ENCODE measurements at places on chromosomes 3 and 15.

GRCh38 chr15:49435174-49435573 is 12.1 kb downstream of the FGF7 start:
- no peak for DNase-seq

DNA sequence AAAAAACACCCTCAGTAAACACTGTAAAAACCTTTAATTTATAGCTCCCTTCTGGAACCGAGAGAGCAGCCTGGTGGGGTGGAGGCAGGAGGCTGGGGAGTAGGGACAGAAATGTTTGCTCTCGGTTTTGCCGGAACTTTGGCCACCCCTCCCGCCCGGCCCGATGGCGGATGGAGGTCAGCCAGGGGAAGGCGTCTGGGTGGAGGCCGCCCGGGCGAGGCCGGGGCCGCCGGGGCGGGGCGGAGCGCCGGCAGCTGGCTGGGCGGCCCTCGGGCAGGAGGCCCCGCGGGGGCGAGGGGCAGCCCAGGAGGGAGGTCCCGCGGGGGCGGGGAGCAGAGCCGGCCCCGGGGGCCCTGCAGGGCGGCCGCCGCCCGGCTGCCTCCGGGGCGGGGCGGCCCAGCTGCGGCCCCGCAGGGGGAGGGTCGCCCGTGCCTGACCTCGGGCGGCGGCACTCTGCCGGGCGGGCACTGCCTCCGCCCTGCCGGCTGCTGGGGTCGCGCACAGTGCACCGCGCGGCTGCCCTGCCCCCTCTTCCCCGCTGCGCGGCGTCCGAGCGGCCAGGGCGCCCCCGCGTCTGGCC is 829 bp upstream of the SKIL start:
- DNase-seq, result peak; percentile 90

- no peak for DNase-seq
Observed at GRCh38 chr3:189673535-189673934, 42.3 kb downstream of the TP63 start.

DNA sequence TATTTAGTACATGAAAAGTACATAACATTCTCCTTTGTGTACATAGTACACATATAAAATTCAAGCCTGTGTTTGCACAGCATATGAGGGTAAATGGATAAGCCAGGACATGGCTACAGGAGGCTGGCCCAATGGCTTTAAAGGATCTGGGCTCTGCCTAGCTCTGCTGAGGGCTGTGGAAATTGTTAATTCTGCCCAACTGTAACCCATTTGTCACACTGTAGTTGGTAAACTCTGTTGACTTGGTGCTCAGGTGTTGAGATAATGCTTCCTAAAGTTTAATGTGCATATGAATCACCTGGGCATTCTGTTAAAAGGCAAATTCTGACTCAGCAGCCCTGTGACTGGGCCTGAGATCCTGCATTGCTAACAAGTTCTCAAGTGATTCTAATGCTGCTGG is 196.5 kb upstream of the ZPLD1 start:
- no peak for DNase-seq

DNA sequence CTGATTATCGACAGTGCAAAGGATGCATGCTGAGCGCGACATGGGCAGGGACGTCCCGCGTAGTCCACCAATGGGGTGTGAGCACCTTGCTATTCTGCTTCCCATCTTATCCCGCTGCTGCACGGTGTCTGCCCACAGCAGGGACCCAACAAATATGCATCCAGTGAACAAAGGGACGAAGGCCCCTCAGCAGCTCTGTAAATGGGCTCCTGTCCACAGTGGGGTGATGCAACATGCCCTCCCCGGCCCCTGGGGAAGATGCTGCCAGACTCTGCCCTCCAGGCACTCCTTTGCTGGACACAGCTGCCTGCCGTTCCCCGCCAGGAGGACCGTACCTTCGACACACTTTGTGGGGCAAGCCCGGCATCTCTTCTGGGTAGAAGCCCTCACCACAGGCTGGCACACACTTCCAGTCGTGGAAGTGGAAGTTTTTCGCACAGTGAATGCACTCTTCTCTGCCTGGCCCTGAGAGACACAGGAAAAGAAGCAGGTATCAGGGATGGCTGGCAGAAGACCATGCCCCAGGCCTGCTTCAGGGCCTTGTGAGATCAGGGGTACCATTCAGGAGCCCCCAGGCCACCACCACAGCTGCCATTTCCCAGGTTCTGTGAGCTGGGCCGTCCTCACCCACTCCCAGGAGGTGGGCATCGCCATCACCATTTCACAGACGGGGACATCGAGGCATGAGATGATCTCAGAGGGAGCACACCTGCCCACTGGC is 18.2 kb upstream of the SNRPA1 start:
- no peak for DNase-seq

DNA sequence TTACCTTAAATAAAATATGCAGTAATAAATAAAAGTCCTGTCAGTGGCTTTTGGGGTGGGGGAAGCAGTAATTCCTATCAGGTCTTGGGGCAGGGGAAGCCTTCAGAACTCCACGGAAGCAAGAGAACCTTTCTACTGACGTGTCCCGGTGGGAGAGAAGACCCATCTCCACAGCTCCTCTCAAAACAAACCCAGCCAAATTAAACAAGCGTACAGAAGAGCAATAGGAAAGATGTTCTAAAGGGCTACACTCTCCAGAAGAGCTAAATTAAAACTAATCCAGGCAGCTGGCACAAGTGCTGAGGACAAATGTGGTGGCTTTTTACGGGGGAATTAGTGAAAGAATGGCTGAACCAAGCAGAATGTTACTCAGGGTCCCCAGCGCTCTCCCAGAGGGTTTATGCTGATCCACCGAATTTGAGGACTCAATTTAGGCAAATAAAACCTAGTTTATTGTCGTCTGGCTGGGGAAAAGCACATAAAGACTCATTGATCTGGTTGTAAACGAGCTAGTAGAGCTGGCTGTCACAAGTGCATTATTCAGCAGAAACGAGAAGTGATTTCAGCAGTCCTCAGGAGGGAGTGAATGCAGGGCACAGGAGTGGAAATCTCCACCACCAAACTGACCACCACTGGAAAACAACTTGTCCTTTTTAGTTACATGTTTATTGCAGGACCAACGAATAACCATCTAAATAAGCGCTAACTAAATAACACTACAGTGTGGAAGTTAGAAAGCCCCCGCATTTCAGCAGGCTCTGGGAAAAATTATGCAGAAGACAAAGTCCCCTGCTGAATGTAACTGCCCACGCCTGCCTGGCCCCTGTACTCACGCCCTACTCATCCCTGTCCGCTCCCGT is 13.5 kb downstream of the BFSP2 start:
- DNase-seq, result no peak
